ENCODE measurements at places on chromosomes 5 and 9.

- no peak for DNase-seq
Measured at GRCh38 chr5:63240063-63240755, 661.6 kb downstream of the LRRC70 start.

DNA sequence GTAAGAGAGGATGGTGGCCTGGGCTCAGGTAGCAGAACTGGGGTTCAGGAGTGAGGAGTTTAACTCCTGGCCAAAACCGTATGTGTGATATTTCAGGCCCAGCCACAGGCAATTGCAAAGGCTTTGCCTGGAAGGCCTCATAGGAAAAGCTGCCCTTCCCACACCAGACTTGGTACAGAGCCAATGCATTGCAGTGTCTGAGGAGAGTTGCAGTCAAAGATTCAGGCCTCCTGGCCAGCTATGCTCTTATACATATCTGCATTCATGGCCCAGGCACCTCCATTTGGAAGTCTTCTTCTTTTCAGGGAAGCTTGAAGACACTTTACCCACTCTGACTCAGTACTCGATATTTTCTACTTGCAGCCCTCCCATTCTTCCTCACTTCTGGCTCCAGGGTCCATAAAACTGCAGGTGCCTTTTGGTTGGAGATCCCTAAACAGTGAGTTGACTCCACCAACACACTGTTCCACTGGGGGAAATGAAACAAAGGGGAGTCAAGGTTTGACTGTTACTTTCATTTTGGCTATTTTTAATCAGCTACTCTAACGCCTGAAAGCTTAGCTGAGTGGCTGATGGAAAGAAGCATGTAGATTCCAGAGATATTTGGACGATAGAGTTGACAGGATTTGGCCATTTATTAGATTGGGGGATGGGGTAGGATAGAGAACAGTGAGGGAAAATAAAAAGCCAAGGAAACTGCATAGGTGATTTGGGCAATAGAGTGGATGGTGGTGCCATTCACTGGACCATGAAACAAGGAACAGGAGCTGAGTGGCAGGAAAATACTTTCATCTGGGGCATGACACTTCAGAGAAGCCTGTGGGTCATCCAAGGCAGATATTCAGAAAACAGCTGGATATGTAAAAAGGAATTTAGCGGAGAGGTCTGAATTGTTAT, 30.6 kb upstream of the IL33 start:
- DNase-seq = no peak

DNA sequence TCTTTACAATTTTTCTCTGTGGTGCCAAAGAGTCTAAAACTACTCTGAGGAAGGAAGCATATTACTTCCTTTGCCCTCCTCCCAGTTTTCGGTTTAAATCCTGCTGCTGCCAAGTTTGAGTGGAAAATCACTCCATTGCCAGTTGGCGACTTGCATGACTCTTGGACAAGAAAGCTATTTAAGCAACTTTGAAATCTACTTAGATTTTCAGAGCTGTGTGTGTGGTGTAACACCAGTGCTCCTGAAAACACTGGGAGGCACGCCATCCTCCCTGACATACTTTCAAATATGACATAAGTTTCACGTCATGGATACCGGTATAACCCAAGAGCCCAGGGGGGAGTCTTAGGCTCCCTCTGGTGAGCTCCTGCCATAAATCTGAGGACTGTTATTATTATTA, 83.5 kb upstream of the RIOK2 start:
- no peak for DNase-seq

GRCh38 chr5:125409861-125410536, 663.6 kb upstream of the ZNF608 start:
- DNase-seq = no peak

GRCh38 chr9:96088510-96088909, 213.0 kb downstream of the ERCC6L2 start:
- no peak for DNase-seq

GRCh38 chr9:69719983-69720382, 39.8 kb downstream of the PTAR1 start:
- DNase-seq = no peak

DNA sequence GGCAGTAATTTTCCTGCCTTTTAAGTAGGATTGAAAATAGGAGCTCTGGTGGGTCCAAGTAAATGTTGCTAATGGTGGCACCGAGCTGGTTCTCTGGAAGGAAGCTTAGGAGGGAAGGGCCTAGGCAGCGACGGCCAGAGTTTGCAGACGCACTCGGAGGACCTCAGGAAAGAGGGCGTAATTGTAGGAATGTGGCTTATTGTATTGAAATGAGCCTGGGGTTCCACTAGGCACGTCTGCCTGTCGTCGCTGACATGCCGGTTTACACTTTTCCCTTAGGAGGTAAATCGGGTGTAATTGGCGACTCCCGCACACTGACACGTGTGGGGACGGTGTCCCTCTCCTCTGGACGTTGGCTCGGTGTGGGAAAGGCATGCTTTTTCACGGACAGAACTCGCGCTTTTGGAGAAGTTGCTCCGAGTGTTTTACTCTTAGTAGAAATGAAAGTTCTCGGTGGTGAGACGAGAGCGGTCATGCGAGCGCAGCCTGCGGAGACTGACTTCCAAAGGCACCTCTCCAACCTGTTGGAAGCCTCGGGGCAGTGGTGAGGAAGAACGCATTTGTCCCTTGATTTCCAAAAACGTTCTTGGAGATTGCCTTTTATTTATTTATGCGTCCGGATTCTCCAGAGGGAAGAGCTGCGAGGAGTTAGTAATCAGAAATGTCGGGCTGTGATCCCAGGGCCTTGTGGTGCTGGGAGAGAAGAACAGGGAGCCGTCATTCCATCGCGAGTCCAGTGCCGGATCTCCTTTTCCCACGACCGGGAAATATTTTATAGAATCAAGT, 1.3 kb downstream of the NR4A3 start:
- DNase-seq = peak; percentile 6

DNA sequence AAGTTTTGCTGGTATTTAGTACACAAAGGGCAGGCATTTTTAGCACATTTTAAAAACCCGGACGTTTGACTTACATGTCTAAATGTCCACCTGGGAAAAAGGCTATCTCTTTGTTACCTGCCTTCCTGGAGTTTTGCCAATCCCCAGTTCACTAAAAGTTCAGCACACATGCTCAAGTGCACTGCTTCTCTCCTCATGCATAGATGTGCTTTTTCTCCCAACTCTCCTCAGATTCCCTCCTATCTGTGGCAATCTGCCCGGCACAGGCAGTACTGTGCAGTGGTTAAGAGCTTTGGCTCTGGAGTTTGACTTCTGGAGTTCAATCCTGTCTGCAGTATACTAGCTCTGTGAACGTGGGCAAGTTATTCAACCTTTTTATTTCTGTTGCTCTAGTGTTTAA, 8.3 kb upstream of the CCNO start:
- DNase-seq = no peak

DNA sequence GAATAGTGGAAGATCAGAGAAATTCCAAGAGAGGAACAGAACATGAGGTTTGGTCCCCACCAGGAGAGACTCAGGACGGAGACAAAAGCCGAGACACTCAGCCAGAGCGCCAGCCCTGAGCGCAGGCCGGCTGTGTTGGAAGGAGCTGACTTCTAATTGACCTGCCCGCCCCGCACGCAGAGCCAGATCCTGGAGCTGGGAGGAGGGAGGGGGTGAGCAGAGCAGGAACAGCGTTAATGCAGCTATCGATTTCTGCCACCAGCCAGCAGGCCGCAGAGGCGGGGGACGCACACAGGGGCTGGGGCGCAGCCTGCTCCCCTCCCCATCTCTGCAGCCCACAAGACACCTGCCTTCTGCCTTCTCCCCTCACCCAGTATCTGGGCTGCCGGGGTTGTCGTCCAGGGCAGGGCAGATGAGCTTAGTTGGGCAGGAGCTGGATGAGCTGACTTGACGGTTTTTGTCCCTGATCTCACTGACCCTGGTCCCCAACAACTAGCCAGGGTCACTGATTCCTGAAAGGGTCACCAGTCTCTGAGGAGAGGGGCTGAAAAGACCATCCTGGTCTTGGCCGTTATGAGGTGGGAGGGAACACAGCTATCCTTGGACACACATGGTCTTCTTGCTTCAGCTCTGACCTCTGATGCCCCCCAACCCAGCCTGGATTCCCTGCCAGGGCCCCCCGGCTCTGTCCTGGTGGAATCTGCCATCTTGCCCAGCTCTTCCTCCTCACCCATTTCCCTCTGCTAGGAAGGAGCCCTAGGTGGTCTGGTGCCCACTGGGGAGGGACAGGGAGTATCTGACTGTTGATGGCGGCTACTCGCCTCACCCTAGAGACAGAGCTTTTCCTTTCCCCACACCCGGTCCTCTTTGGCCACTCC, 29.8 kb downstream of the CXXC5 start:
- DNase-seq = no peak

DNA sequence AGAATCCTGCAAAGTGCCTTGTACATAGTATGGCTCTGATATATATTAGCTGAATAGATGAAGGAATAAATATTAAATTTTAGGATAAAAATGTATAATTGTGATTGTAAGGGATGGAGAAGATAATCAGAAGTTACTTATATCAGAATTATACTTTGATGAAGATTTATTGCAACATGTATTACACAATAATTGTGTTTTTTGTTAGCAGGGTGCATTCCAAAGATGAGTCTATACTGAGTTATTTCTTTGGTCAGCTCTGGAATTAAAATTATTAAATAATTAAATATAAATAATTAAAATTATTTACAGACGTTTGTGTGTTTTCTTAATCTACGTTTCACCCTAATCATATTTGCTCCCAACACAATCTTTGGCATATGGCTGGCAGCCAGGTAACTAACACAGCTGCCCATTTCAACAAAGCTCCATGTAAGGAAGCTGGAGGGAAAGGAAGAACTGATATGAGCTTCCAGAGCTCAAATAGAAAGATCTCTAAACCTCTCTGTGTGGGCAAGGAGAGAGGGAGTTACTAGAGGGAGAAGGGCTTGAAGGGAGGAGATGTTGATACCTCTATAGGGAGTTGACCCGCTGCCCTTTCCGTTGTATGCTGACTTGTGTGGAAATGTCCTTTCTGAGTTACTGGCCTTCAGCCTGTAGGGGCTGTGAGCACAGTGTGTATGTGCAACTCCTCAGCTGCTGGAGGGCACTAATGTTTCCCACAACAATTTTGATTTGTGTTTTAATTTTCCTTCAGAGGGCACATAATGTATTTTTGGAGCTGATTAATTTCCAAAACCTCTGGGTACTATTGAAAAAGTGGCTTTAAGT, 403.4 kb downstream of the MAN2A1 start:
- DNase-seq = no peak

- DNase-seq = no peak
Measured at GRCh38 chr5:119902593-119902992, 273.2 kb downstream of the FAM170A start.

- no peak for DNase-seq
Measured at GRCh38 chr5:54440456-54440893, 15.0 kb upstream of the HSPB3 start.

DNA sequence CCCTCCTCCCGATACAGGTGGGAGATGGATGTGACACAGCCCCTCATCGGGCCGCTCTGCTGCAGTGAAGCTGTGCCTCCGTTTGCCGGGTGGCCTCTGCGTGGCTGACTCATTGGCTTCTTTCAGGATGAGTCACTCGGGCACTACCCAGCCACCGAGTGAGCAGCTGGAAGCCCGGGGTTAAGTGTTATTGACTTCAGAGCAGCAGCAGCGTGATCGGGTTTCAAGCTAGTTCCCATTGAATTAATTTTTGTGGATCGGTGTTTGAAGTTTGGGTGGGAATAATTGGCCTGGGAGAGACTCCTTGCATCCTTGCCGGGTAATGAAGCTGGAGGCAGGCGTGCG, 266.4 kb upstream of the IRX4 start:
- no peak for DNase-seq

- DNase-seq = no peak
Measured at GRCh38 chr9:90025816-90026215, 421.0 kb downstream of the GADD45G start.

- DNase-seq = no peak
Measured at GRCh38 chr5:14669975-14670374, 5.5 kb downstream of the OTULIN start.

DNA sequence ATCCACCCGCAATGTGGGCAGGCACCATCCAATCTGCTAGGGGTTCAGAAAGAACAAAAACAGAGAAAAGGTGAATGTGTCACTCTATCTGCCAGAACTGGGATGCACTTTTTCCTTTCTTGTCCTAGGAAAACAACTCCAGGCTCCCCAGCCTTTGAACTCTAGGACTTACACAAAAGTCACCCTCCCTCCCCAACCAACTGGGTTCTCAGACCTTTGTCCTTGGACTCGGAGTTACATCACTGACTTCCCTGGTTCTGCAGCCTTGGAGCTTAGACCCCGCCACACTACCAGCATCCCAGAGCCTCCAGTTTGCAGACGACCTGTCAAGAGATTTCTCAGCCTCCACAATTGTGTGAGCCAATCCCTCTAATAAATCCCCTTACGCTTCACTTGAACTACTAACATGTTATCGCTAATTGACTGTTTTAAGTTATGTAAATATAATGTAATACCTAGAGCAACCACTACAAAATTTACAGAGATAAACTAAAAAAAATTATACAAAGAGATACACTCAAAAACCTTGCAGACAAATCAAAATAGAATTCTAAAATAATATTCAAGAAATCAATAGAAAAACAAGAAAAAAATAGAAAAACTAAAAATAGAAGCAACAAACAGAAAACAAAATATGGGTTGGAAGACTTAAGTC, 5.3 kb upstream of the UBLCP1 start:
- DNase-seq = no peak

DNA sequence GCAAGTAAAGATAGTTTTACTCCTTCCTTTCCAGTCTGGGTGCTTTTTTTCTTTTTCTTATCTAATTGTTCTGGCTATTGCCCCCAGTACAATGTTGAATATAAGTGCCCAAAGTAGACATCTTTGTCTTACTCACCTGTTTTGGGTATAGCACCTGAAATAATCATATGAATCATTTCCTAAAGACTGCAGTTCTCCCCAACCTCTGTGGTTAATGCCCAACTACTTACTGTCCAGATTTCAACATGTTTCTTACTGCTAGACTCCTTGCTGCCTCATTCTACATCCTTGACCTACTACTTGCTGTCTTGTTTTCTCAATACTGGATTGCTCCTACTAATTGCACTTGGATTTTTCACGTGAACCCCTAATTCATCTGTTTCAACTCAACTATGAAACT, 8.8 kb upstream of the HSDL2 start:
- no peak for DNase-seq

DNA sequence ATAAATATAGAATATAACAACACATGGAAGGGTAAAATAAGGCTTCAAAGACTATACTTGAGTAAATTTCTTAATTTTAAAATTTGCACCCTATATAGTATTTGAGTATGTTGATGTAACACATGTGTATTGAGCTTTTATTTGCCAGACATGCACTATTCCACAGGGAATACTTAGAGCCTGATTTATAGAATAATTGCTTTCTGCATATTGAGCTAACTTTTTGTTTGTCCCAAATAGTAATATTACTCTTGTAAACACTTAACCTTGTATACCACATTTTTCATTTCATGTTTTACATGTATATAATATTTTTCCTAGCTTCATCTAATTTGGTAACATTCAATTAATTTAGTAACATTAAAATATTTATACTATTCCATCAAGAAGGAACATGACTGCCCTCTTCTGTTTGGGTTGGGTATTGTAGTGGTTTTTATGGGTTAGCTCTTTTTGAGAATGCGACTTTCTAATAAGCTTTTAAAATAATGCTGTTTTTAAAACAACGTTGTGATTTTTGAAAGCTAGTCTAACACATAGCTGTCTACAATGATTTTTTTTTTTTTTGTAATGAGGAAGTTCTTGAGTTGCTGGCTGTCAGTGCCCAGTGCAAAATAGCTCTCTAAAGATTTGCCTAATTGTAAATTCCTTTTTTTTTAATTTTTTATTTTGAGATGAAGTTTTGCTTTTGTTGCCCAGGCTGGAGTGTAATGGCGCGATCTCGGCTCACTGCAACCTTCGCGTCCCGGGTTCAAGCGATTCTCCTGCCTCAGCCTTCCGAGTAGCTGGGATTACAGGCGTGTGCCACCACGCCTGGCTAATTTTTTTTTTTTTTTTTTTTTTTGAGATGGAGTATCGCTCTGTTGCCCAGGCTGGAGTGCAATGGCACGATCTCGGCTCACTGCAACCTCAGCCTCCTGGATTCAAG, 4.8 kb downstream of the SUB1 start:
- DNase-seq = peak; percentile 19

All from amniotic stem cell (primary cell).